Naive thymus-derived CD8-positive, alpha-beta T cell (primary cell): ENCODE measurements at places on chromosomes 16 and 17.

DNA sequence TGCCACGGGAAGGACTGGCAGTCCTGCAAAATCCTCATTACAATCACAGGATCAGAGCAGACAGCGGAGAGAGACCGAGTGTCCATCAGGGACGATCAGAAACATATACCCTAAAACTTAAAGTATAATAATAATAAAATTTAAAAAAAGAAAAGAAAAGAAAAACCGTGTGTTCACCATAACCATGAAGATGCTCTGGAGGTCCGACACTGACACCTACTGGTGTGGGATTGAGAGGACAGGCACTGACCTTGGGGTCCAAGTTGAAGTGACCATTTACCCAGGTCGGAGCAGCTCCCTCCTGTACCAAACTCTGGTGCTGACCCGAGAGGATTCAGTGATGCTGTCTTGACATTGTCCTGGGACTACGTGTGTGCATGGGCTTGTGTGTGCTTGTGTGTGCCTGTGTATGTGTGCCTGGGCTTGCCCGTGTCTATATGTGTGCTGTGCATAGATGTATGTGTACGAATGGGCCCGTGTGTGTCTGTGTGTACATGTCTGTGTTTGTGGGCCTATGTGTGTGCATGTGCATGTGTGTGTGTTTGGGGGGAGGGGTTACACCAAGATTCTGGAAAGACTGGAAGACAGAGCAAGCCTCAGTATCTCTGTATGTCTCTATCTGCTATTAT is 10.0 kb upstream of the CD300LD start:
- no peak overlapping the region for H3K27ac ChIP-seq
- H3K36me3 ChIP-seq: no peaks in the 10 kb centered on the region
- peak; percentile 16 for DNase-seq
- H3K4me1 ChIP-seq: peaks cover 58% of the 10 kb centered on the region
- peaks cover 32% of the 10 kb centered on the region for H3K27me3 ChIP-seq

GRCh38 chr17:34307110-34307509 is 12.1 kb upstream of the CCL8 start:
- no peaks in the 10 kb centered on the region for H3K4me1 ChIP-seq
- no peaks in the 10 kb centered on the region for H3K36me3 ChIP-seq
- H3K4me3 ChIP-seq: no peak overlapping the region
- H3K27me3 ChIP-seq: peaks cover 6% of the 10 kb centered on the region
- no peak overlapping the region for H3K27ac ChIP-seq

DNA sequence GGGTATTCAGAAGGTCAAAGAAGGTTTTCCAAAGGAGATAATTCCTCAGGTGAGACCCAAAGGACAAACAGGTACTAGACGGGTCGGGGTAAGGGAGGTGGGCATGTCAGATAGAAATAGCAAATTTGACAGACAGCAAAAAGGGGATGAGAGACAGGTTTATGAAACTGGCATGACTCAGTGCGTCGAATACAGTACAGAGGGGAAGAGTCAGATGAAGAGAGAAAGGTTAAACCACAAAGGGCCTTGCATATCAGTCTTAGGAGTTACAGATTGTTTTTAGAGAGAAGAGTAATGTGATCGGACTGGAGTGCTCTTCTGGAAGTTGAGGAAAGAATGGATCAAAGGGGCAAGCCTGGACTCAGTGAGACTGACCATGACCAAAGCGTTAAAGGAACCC is 88.4 kb downstream of the ZZEF1 start:
- H3K4me3 ChIP-seq: no peak overlapping the region
- H3K36me3 ChIP-seq: peaks cover 15% of the 10 kb centered on the region
- H3K27me3 ChIP-seq: no peaks in the 10 kb centered on the region
- no peak for DNase-seq
- no peaks in the 10 kb centered on the region for H3K4me1 ChIP-seq

DNA sequence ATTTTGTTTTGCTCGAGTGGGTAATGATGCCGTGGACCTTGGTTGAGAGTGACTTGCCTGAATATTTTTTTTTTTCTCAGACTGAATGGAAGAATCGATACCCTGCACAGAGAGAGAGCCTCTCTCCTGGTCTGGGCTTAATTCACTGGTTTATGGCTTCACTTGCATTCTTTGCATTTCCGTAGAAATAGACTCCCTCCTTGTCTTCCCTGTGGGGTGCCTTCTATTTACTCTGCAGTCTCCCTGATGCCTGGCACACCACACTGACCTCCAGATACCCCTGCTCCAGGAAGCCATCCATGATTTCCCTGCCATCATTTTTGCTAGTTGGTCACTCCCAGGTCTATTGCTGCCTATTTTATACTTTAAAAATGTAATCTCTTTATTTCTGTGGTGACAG is 238.0 kb downstream of the SNX29 start:
- peaks cover 34% of the 10 kb centered on the region for H3K36me3 ChIP-seq
- peaks cover 6% of the 10 kb centered on the region for H3K4me1 ChIP-seq
- no peak overlapping the region for H3K4me3 ChIP-seq
- H3K27me3 ChIP-seq: no peaks in the 10 kb centered on the region
- DNase-seq: no peak

- H3K27ac ChIP-seq: no peak overlapping the region
- peak overlapping the region; percentile 89 for H3K4me3 ChIP-seq
- no peaks in the 10 kb centered on the region for H3K27me3 ChIP-seq
Observed at GRCh38 chr17:30380643-30381339, 2.1 kb downstream of the CPD start.

- no peak overlapping the region for H3K4me3 ChIP-seq
- no peak for DNase-seq
- H3K36me3 ChIP-seq: no peaks in the 10 kb centered on the region
Observed at GRCh38 chr17:4845118-4845517, 12.0 kb downstream of the MINK1 start.

DNA sequence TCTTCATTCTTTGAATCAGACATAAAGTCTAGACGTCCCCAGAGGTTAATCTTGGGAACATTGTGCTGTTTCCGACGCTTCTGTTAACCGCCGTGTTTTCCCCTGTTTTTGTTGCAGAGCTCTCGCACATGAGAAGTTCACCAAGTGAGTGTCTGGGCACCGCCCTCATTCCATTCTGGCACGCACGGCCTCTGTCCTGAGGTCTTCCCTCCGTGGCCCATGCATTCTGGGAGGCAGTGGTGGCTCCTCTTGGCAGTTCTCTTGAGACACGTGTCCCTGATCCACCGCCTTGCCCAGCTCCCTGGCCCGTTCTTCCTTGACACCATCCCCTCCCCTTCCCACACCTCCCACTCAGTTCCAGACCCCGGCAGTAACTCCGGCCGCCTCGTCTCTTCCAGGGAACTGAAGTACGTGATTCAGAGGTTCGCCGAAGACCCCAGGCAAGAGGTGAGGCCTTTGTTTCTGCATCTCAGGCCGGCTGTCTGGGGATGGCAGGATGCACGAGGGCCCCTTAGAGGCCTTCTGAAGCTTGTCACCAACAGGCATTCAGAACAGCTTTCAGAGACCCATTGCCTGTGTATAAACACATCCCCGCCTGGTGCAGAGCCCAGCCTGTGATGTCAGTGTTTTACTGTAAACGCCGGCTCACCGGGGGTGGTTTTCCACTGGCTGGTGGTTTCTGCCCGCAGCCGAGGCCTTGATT is 85.9 kb upstream of the PLCG2 start:
- H3K27ac ChIP-seq: no peak overlapping the region
- no peaks in the 10 kb centered on the region for H3K27me3 ChIP-seq
- no peak overlapping the region for H3K4me3 ChIP-seq

- H3K27ac ChIP-seq: peak overlapping the region; percentile 84
- no peaks in the 10 kb centered on the region for H3K27me3 ChIP-seq
- peak overlapping the region; percentile 51 for H3K4me3 ChIP-seq
- H3K36me3 ChIP-seq: no peaks in the 10 kb centered on the region
- peaks cover 32% of the 10 kb centered on the region for H3K4me1 ChIP-seq
Observed at GRCh38 chr17:3771140-3771539, 29.8 kb downstream of the ITGAE start.

GRCh38 chr16:87132361-87133014 is 184.7 kb downstream of the C16orf95 start:
- H3K27ac ChIP-seq: no peak overlapping the region
- no peaks in the 10 kb centered on the region for H3K36me3 ChIP-seq
- DNase-seq: no peak
- no peak overlapping the region for H3K4me3 ChIP-seq
- H3K4me1 ChIP-seq: no peaks in the 10 kb centered on the region

GRCh38 chr16:25783226-25783625 is 91.5 kb downstream of the HS3ST4 start:
- H3K27ac ChIP-seq: no peak overlapping the region
- H3K36me3 ChIP-seq: no peaks in the 10 kb centered on the region
- DNase-seq: no peak
- H3K4me3 ChIP-seq: no peak overlapping the region
- peaks cover 3% of the 10 kb centered on the region for H3K27me3 ChIP-seq
- H3K4me1 ChIP-seq: no peaks in the 10 kb centered on the region

GRCh38 chr17:78979780-78980623 is at the start of gene LGALS3BP:
LGALS3BP (minus strand) TSS chr17:78979923; CDS start chr17:78977191, 2,732 bp downstream.
- no peaks in the 10 kb centered on the region for H3K27me3 ChIP-seq
- no peaks in the 10 kb centered on the region for H3K36me3 ChIP-seq
- peak; percentile 57 for DNase-seq
- H3K4me3 ChIP-seq: peak within 1 kb of the TSS; percentile 72
- H3K4me1 ChIP-seq: peaks cover 32% of the 10 kb centered on the region

DNA sequence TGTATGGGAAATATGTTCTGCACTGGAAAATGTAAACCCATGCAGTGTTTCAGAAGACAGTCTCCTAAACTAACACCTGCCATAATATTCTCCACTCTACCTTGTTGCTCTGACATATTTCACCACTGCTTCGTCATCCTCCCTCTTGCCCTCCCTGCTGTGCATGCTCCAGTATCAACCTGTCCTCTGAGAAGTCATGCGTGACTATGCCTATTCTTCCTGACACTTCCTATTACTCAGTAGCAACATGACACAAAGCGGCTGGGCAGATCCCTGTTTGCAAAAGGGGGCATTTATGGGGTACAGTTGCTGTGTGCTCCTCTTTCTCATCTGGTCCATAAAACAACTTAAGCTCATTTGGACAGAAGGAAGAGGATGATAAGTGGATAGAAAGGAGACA is 805.6 kb upstream of the EEF2KMT start:
- H3K27ac ChIP-seq: no peak overlapping the region
- no peaks in the 10 kb centered on the region for H3K36me3 ChIP-seq
- no peak for DNase-seq
- H3K4me3 ChIP-seq: no peak overlapping the region

DNA sequence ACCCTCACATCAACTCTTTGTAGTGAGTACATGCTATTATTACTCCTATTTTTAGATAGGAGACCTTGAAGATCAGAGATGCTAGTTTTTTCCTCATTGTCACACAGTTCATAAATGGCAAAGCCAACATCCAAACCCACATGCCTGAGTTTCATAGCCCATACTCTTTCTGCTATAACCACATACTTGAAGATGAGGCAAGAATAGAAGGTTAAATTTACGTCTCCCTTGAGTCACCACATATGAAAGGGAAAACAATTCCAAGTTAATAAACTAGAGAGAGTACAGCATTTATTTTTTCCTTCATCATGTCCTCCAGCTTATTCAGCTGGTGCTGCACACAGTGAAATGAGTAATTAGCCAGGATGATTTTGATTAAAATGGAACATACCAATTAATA is 23.7 kb downstream of the NUDT7 start:
- no peak overlapping the region for H3K4me3 ChIP-seq
- no peak for DNase-seq
- no peaks in the 10 kb centered on the region for H3K4me1 ChIP-seq
- H3K27me3 ChIP-seq: no peaks in the 10 kb centered on the region

DNA sequence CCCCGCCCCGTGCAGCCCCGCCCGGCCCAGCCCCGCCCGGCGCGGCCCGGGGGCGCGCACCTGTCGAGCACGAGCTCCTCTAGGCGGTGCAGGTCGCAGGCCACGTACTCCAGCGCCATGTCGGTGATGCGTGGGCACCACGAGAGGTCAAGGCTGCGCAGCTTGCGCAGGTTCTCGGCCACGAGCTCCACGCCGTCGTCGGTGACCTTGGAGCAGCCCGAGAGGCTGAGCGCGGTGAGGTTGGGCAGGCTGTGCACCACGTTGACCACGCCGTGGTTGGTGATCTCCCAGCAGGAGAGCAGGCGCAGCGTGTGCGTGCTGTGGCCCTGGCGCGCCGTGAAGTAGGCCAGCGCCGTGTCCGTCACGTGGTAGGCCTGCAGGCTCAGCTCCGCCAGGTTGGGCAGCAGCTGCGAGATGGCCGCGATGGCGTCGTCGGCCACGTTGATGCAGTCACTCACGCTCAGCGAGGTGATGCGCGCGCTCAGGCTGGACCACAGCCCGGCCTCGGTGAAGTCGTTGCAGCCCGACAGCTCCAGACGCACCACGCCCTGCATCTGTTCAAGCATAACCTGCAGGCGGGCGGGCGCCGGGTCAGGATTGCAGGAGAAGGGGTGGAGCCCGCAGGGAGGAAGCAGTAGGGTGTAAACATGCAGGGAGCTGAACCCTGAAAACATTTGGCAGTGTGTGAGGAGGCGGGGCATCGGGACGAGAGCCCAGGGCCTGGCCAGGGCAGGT is 5.3 kb upstream of the WDR24 start:
- peak overlapping the region; percentile 75 for H3K27ac ChIP-seq
- H3K36me3 ChIP-seq: no peaks in the 10 kb centered on the region
- peaks cover 2% of the 10 kb centered on the region for H3K27me3 ChIP-seq
- peaks cover 9% of the 10 kb centered on the region for H3K4me1 ChIP-seq
- H3K4me3 ChIP-seq: peak overlapping the region; percentile 86
- peak; percentile 59 for DNase-seq

DNA sequence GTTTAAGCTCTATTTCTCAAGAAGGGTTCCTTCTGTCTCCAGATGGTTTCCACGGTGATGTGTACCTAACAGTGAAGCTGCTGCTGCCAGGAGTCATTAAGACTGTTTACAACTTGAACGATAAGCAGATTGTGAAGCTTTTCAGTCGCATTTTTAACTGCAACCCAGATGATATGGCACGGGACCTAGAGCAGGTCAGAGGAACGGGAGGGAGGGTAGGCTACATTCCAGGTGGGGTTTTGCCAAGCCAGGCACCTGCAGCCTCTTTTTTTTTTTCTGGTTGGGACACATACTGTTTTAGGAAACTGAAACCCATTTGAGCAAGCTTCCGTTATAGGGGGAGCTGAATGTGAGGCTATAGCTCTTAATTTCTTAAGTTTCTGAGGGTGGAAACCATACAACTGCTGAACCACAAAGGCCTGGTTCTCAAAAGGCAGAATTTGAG is 10.6 kb downstream of the LIG3 start:
- H3K27me3 ChIP-seq: no peaks in the 10 kb centered on the region
- H3K27ac ChIP-seq: no peak overlapping the region
- no peak overlapping the region for H3K4me3 ChIP-seq
- DNase-seq: no peak
- H3K4me1 ChIP-seq: peaks cover 12% of the 10 kb centered on the region
- peaks cover 94% of the 10 kb centered on the region for H3K36me3 ChIP-seq

- peaks cover 50% of the 10 kb centered on the region for H3K27me3 ChIP-seq
- H3K27ac ChIP-seq: no peak overlapping the region
- no peak for DNase-seq
- no peaks in the 10 kb centered on the region for H3K36me3 ChIP-seq
Observed at GRCh38 chr17:7713782-7714181, 3.8 kb upstream of the DNAH2 start.
